Thoracic aorta (tissue), 2 donors: ENCODE measurements at places on chromosomes 1 and 21. TPM values are rescaled to one million over a fixed set of nuclear protein-coding genes. Genes with fewer than 3 reads are reported as not detected.

DYNLT5 gene
- 2.8 TPM for total RNA-seq

DNA sequence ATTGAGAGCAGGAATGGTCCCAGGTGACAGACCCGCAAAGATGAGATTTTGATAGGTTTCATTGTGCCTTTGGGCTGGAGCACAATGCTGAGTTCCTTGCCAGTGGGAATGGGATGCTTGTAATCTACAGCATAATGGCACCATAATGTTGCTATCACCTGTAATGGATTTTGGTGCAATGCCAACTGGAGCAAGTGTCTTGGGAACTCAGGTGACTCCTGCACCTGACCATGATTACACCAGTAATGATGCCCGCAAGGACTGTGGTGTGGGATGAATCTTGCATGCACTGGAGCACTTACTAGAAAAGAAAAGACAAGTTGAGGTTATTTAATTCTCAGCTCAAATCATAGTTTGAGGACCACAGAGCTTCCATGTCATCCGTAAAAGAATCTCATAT, 96.7 kb downstream of the PTPRU start:
- no peak for DNase-seq

HMGCS2 gene
- not detected for total RNA-seq

DNA sequence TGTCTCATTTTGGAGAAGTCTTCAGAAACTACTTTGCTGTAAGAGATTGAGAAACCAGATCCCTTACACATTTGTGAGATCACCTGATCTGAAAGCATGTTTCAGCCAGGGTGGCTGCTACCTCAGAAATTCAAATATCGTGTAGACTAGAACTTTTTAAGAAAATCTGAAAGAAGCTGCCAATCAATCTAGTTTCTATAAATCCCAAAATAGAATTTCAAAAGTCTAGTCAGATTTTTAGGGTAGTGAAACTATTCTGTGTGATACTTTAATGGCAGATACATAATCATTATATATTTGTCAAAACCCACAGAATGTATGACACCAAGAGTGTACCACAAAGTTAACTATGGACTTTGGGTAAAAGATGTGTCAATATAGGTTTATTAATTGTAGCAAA, 79.9 kb upstream of the PLPPR5 start:
- no peak for DNase-seq

GRCh38 chr21:46071082-46071481, 26.8 kb upstream of the COL6A2 start:
- DNase-seq = no peak

- DNase-seq = no peak
Measured at GRCh38 chr1:246773213-246773641, 49.0 kb downstream of the SCCPDH start.

- no peak for DNase-seq
Measured at GRCh38 chr21:38743772-38744529, 61.8 kb upstream of the ETS2 start.

WDR64 gene
- total RNA-seq = not detected

DNA sequence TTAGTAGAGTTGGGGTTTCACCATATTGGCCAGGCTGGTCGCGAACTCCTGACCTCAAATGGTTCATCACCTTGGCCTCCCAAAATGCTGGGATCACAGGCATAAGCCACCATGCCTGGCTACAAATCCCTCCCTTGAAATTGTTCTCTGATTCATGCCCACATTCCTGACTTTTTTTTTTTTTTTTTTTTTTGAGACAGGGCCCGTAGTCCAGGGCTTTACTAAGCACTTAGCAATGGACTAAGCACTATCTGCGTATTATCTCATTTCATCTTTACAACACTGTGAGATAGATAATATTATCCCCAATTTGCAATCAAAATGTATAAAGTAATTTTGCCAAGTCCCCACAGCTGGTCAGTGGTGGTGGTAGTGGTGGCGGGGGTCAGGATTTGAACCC, 58.9 kb downstream of the VWA5B1 start:
- DNase-seq = no peak
